ENCODE measurements at places on chromosomes 5 and 9. TPM values are rescaled to one million over a fixed set of nuclear protein-coding genes. Genes with fewer than 3 reads are reported as not detected.

The HTR4 gene
- total RNA-seq: 0.56 TPM

The SLC35D2 gene
- total RNA-seq: 26.5 TPM

The ACTBL2 gene
- 0.16 TPM for total RNA-seq

The LCN15 gene
- total RNA-seq: 0.68 TPM

The TLX3 gene
- total RNA-seq: not detected

The HRH2 gene
- total RNA-seq: 1.4 TPM

The FBP2 gene
- 0.74 TPM for total RNA-seq

The FGF10 gene
- 4.4 TPM for total RNA-seq

The NR2F1 gene
- total RNA-seq: 22.7 TPM

The EGFLAM gene
- total RNA-seq: 15.2 TPM

The MAMDC4 gene
- 21.9 TPM for total RNA-seq

The NOXA1 gene
- total RNA-seq: 4.6 TPM

The GABBR2 gene
- total RNA-seq: 8.1 TPM

The XRCC4 gene
- 14.2 TPM for total RNA-seq

The SOHLH1 gene
- total RNA-seq: 32.7 TPM

The SPATA31A5 gene
- total RNA-seq: 0.31 TPM

The FCN2 gene
- total RNA-seq: 0.43 TPM

The SUB1 gene
- total RNA-seq: 147 TPM

The GBGT1 gene
- 11.2 TPM for total RNA-seq

The CARD19 gene
- total RNA-seq: 138 TPM

The SEC24A gene
- 16.7 TPM for total RNA-seq

Data from testis (tissue), 5 donors.